ENCODE measurements at places on chromosomes 4 and X.
A peak's percentile ranks its signal among the peaks of the same experiment; 100 is the strongest.

DNA sequence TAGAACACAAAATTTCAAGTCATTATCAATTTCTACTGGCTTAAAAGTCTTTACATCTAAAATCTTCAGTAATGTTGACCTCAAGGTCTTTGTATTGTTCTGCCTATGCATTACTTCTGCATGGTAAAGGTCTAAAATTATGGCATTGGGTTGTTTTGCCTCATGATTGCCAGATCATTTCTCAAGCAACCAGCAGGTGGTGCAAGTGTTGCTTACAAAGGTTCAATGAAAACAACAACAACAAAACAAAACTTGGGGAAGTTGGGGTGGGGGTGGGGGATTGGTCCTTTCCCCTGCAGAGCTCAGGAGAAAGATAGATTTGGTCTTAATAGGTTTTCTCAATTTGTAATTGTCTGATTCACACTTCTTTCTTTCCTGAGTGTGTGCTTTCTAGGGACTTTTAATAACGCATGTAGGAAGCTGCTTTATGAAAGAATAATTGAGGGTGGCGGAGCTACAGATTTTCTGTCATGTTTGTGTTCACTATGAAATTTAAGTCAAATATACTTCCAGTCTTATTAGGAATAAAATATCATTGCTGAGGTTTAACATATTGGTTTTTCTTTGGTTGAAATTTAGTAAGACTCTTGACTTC lies 145.1 kb downstream of the COL4A5 start:
- peak; percentile 52 for DNase-seq

- no peak for DNase-seq
These were observed 241.8 kb downstream of the AFAP1 start for GRCh38 chr4:7697821-7698220.

DNA sequence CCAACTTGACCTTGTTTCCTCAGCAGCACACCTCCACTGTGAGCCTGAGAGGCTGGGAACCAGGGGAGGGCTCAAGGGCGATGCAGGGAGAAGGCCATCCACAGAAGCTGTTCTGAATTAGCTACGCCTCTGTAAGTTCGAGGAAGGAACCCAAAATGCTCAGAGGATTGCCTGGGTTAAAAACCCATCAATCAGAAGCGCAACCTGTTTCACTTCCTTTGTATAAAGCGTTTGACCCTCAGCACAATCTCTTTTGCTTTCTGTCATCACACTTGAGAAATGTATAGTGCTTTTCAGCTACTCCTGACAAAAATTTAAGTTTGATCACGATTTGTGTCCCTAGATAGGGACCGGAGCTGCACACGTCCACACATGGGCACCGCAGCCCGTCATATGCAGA lies 48.0 kb upstream of the MAP3K15 start:
- DNase-seq: no peak

- DNase-seq: peak; percentile 77
These were observed at the start of the genes CEP44 and FBXO8 for GRCh38 chr4:174283507-174284471. TSS of gene CEP44 (plus strand) at chr4:174283911. CDS start at chr4:174299122, 15,211 bp downstream. TSS of gene FBXO8 (minus strand) at chr4:174283667. CDS start at chr4:174263092, 20,575 bp downstream.

GRCh38 chrX:129540722-129541184 lies 694 bp downstream of the OCRL start:
- DNase-seq: peak; percentile 33

GRCh38 chr4:8201321-8201781 lies 2.3 kb downstream of the SH3TC1 start:
- no peak for DNase-seq

GRCh38 chrX:129599499-129599898 lies 55.3 kb downstream of the APLN start:
- no peak for DNase-seq

GRCh38 chr4:68803013-68803412 lies 12.8 kb upstream of the UGT2B10 start:
- no peak for DNase-seq

GRCh38 chrX:101232316-101232715 lies 12.7 kb downstream of the DRP2 start:
- DNase-seq: no peak

- no peak for DNase-seq
These were observed 11.7 kb upstream of the OPN1LW start for GRCh38 chrX:154132366-154132765.

DNA sequence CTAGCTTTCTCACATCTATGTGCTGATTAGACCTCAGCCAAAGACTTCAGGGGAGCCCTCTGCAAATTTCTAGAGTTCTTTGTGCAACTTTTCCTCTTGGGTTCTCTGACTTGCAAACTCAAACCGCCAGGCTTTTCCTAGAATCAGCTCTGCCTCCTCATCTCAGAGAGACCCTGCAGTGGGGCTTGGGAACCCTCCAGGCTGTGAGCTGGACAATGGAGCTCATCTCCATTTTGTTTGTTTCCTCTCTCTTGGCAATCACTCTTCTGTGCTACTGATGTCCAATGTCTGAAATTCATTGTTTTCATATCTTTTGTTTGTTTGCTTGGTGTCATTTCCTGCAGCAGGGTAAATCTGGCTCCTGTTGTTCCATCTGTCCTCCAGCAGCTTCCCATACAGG lies 33.0 kb downstream of the GYPB start:
- peak; percentile 40 for DNase-seq

GRCh38 chrX:65273152-65273551 lies 261.4 kb downstream of the LAS1L start:
- DNase-seq: no peak

GRCh38 chr4:73068491-73069337 lies 802 bp downstream of the COX18 start:
- DNase-seq: no peak

GRCh38 chr4:151628001-151628608 lies 132.7 kb downstream of the GATB start:
- DNase-seq: no peak

DNA sequence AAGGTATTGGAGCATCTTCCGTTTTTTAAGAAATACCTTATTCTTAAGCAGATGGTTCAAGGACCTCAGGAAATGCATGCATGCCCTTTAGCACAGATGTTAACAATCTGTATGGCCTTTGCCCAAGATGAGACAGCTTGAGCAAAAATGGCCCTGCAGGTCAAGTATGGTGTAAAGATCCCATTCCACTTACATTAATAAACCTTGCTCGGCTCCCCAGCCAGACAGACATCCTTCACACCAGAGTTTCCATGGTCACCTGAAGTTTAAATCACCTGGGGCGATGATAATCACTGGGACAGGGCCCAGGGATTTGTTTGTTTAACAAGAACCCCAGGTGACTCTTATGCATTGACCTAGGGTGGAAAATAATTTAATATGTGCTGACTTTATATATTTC lies 287.0 kb upstream of the NOCT start:
- no peak for DNase-seq

- no peak for DNase-seq
These were observed 87.8 kb upstream of the BMP2K start for GRCh38 chr4:78688366-78688765.

DNA sequence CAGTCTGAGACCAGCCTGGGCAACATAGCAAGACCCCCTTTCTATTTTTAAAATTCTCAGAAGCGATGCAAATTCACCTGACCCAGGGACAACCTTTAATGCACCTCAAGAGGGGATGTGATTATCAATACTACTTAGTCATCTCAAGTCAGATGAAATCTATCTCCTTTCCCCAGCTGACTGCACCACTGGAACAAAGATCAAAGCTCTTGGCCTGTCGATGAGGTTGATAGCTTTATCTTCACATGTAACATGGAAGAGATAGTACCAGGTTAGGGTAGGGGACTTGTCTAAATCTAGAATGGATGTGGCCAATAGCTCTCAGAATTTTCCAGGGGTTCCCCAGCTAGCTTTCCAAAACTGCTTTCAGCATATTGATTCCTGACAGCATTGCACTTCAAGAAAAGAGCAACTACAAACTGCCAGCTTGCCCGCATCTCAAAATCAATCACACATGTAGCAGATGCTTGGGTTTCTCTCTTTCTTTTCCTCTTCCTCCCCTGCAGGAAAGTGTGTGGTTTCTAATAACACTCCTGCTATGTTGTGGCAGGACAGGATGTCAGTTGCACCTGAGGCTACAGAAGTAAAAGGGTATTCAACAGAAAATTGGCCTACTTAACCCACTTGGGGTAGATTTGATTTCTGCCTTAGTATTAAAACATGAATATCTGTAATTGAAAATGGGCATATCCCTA lies 12.2 kb upstream of the TMEM164 start:
- DNase-seq: no peak

DNA sequence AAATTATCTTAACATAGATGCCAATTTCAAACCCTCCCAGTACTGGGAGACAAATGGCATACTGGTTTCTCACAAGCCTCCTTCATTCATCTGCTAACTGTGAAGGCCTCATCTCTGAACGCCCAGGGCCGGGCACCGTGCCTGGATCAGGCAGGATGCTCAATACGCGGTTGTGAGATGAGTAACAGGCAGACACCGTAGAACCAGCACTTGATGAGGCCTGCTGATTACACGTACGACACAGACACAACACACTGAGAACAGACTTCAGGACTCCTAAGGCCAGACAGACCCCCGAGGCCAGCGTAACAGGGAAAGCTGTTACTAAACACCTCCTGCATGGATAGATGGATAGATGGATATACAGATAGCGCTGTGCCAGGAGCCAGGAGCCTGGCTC lies 154.6 kb downstream of the AFAP1 start:
- no peak for DNase-seq

GRCh38 chrX:132778917-132779316 lies 179.5 kb downstream of the HS6ST2 start:
- no peak for DNase-seq

GRCh38 chrX:123436512-123437136 lies 252.5 kb downstream of the GRIA3 start:
- DNase-seq: no peak

- DNase-seq: peak; percentile 36
These were observed 270.5 kb upstream of the GPC4 start for GRCh38 chrX:133685822-133686221.

GRCh38 chr4:105933083-105933482 lies 37.8 kb downstream of the NPNT start:
- DNase-seq: no peak

DNA sequence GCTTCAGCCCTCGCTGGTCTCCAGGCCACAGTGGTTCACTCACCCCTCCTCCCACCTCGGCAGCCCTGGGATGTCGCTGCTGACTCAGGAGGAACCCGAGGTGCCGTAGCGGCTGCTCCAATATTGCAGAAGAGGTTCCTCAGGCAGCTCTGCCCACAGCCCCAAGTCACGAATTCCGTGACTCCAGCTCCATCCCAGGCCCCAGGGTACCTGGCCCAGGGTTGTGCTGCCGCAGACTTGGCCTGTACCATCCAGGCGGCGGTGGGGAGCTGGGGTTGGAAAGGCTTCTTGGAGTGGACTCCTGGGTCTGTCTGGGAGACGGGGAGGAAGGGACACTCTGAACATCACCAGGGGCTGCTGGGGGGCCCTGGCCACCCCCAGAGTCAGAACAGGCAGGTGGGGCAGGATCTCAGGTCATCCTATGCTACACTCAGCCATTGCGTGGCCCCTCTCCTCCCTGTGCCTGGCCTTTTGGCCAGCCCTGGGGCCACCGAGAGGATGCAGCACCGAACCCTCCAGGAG lies 728 bp upstream of the HGFAC start:
- DNase-seq: no peak

GRCh38 chr4:150140774-150141400 lies 62.6 kb downstream of the DCLK2 start:
- DNase-seq: no peak

DNA sequence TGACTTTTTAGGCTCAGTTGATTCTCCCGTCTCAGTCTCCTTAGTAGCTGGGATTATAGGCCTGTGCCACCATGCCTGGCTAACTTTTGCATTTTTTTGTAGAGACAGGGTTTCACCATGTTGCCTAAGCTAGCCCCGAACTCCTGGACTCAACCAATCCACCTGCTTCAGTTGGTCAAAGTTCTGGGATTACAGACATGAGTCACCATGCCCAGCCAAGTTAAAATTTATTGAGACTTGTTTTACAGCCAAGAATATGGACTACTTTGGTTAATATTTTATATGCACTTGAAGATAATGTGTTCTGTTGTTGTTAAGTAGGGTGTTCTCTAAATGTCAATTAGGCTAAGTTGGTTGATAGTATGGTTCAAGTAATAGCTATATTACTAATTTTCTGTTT lies 58.7 kb downstream of the CYTL1 start:
- no peak for DNase-seq

- DNase-seq: no peak
These were observed 154.4 kb downstream of the EFHC2 start for GRCh38 chrX:44189116-44189515.

DNA sequence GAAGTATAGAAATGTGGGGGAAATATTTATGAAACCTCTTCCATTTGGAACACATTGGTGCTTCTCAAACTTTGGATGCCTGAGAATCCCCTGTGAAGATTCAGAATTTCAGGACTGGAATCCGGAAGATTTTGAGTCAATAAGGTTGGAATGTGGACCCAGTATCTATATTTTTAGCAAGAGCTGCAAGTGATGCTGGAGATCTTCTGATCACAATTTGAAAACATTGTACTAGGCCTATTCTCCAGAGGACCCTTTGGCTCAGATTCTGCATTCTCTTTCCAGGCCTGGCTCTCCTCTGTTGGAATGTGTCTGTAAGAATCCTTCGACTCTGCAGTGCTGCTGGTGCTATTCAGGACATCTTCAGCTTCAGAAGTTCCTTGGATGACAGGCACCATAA lies 2.4 kb upstream of the PKD2 start:
- no peak for DNase-seq

GRCh38 chr4:140807491-140808252 lies 51.5 kb upstream of the TBC1D9 start:
- no peak for DNase-seq

- no peak for DNase-seq
These were observed 112.5 kb upstream of the BMP3 start for GRCh38 chr4:80918004-80918403.

- no peak for DNase-seq
These were observed 936.6 kb upstream of the EPHA5 start for GRCh38 chr4:66606908-66607307.

- peak; percentile 54 for DNase-seq
These were observed 560 bp upstream of the TMSB4X start for GRCh38 chrX:12974305-12974795.

DNA sequence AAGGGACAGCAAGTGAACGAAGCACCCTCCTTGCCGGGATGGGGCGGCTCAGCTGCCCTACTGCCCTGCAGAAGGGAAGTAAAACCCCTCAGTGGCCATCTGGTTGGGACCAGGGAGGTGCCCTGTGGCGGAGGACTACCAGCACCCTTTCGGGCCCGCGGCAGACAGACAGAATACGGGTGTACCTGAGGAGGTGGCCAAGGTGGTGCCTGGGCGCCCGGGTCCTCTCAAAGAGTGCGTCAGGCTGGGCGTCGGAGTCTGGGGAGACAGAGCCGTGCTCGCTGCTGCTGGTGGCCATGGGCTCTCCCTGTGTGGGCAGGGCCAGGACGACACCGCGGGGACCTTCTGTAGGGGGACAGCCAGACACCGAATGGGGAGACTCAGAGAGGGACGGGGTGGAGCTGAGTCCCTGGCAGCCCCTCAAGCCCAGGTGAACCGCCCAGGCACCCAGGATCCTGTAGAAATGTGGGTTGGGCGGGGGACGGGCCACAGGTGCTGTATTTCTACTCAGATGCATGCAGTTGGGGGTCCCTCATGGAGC lies 29.7 kb downstream of the PDHA1 start:
- DNase-seq: peak; percentile 45

DNA sequence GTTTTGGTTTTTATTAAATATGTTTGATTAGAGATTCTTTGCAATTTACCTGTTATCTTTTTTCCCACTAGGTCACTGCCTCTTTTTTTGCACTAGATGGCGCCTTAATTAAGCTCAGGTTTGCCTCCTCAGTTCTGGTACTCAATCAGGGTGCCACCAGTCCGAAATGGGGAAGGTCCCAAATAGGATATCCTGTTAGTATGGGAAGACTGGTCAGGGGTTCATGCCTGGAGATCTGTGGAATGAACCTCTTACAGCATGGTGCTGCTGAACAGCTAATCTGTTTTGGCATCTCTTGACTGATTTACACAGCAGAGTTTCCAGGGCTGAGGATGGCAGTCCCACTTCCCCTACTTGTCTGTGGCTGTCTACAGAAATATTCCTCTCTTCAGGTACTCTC lies 24.2 kb upstream of the VSIG1 start:
- DNase-seq: no peak

Data from H9 (cell line).